ENCODE measurements at places on chromosomes 4 and X.

GRCh38 chr4:87677731-87678130 lies 27.7 kb downstream of the DMP1 start:
- no peak for DNase-seq

DNA sequence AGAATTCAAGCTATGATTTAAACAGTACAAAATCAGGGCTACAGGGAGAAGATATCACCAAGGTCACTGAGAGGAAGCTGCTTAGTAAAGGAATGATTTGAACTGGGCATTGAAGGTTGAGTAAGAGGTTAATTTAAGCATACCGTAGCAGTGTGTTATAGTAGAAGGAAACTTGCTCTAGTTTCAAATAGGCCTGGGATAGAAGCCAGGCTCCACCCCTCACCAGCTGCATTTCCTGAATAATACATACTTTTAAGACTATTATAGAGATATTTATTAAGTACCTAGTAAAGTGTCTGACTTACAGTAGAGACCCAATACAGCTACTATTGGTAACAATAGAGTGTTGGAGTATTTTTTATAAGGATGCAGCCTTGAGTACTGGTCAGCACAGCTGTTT lies 118.0 kb upstream of the GLRA2 start:
- DNase-seq: no peak

GRCh38 chrX:136759968-136760367 lies 20.8 kb downstream of the ARHGEF6 start:
- DNase-seq: no peak

DNA sequence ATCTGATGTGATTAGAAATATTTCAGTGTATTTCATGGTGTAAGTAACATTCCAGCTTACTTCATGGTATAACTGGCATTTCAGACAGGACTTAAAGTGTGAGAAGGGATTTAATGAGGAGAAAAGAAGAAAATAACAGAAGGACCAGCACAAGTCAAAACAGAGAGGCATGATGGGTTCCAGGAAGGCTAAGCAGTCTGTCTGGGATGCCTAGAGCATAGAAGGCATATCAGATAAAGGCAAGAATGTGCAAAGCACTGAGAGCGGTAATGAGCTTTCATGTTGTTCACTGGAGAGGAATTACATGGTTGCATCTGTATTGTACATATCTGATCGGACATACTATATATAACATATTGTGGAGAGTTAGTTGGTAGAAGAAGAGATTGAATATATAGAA lies 54.2 kb downstream of the GRID2 start:
- no peak for DNase-seq

GRCh38 chrX:73215246-73215645 lies 595 bp upstream of the NAP1L2 start:
- no peak for DNase-seq

DNA sequence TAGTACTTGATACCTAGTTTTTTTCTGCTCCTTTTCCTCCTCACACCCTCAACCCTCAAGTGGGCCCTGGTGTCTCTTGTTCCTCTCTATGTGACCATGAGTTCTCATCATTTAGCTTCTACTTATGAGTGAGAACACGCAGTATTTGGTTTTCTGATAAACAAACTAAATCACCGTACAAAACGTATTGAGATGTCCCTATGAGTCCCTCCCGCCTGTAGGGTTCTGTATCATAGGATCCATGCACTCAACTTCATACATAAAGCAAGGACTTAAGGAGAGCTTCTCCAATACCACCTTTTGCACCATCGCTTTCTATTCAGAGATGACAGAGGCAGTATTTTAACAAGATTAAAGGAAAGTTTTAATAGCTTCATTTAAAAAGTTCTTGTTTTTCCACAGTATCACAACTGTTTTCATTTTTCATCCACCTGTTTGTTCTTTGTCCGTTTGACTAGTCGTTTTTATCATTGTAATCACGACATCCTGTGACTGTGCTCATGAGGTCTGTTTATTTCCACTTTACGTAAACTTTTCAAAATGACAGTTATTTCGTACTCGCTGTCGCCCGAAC lies 457 bp upstream of the RAB9A start:
- no peak for DNase-seq

DNA sequence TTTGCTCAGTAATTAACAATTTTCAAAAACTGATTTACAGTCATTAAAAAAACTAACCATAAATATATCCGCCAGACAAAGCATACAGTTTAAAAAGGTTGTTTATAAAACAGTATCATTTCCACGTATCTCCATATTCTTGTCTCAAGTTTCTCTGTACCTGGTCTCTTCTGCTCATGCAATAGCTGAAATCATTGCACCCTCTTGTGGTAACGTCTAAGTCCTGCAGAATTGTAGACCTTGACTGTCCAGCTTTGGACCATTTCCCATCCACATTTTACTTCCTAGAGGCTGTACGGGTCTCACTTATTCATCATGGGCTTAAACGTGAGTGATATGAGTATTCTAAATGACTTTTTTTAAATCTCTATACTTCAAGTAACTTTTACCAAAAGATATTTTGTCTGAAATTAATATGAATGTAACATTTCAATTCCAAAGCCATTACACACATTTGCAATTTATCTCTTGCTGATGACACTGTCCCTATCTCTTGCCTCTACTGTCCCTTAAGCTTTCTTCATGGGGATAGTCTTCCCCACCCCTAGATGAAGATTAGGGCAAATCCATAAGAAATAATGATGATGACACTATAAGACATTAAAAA lies 118.5 kb downstream of the BTC start:
- no peak for DNase-seq

DNA sequence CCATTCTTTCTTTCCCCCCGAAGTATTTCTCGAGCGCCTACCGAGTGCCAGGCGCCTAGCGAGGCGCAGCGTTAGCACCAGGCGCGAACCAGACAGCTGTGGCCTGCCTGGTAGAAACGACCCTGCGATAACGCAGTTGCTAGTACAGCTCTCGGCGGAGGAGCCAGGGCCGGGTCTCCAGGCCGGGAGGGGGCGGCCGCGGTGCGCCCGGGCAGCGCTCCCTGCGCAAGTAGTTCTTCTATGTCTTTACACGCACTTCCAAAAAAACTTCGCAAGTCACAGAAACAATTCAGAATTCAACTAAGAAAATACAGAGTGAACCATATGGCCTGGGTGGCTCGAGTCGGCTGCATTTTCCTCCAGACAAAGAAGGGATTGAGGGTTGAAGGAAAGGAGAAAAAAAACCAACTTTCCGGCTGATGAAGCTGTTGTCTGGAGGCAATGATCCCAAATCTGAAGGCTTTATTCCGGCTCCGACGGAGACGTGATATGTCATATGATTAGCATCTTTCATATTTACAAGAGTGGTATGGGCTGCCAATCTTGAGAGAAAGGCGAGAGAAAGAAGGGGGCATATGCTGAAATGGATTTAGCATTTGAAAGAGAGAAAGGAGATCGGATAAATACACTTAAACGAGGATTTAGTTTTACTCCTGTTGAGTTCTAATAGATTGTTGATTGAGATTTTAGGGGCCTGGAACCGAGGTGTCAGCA lies 7.2 kb upstream of the NEUROG2 start:
- DNase-seq: peak; percentile 34

DNA sequence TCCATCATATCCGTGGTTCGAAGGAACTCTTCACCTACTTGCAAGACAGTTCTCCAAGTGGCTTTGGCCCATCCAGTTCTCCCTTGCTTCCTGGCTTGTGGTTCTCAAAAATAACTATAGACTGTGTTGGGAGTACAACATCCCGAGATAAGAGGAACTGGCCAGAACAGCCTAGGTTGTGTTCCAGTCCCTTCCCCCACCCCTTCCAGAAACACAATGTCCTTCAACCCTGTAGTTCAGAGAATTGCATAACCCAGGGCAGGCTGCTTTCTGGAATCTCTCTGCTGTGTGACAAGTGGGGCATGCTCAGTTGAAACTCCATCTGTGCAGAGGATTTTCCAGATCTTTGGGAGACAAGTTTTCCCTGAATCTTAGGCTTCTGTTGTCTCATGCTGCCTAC lies 206.5 kb downstream of the PCDH10 start:
- no peak for DNase-seq

DNA sequence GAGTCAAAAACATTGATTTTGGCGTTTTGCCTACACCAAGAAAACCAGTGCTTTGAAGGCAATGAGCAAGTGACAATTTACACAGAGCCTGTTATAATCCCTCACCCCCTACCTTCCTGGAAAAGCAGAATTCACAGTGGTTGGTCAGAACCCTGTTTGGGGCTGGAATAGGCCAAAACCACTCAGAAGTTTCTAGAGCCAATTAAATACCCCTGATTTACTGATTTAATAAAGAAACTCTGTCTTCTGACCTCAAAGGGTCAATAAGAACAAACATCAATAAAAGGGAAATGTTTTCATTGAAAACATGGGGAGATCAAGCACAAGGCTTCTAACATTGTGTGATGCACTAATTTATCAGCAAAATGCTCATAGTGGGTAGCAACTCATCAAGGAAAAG lies 116.3 kb downstream of the UNC5C start:
- no peak for DNase-seq

GRCh38 chr4:165410214-165410613 lies 31.4 kb downstream of the CPE start:
- no peak for DNase-seq

DNA sequence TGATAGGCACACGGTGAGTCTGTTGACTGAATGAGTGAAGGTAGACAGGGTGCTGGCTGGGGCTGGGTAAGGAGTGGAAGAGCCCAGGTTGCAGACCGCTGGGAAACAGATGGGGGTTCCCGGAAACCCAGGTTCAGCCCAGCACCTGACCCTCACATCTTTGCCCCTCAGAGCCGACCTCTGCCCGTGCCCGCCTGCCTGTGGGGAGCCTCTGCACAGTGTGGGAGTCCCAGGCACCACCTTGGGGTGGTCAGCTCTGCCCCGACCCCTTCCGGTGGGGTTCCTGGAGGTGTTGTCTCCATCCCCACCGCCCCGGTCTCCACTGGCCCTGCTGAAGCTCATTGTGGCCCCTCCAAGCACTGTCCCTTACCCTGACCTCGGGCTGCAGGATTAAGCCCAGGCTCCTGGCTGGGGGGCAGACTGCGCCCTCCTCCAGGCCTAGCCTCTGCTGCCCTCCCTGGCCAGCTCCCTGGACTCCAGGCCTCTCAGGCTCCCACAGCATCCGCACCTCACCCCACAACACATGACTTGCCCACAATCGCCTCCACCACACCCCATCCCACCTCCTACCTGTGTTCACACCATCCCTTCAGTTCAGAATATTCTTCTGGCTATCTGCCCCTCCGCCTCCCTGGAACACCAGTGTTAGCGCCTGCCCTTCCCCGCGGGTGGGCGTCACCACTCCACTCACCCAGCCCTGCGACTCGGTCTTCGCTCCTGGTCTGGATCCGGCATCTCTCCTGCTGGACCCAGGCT lies 21.4 kb downstream of the HMX1 start:
- DNase-seq: no peak

GRCh38 chr4:74578329-74578728 lies 133.4 kb downstream of the AREG start:
- no peak for DNase-seq

DNA sequence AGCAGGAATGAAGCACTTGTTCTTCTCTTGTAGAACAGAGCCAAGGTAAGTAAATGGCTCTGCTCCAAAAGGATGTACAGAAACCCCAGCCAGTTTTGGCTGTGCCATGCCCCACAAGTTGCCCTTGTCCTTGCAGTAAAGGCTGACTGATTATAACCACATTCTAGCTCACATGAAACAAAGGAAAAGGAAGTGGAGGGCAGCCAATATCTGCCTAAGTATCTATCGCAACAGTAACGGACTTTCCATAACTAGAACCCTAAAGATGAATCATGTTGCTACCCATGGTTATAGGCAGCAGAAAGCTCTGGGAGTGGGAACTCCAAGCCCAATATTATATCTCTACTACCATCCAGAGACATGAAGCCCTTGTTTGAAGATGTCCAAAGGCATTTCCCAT lies 95.7 kb downstream of the COMMD8 start:
- no peak for DNase-seq

DNA sequence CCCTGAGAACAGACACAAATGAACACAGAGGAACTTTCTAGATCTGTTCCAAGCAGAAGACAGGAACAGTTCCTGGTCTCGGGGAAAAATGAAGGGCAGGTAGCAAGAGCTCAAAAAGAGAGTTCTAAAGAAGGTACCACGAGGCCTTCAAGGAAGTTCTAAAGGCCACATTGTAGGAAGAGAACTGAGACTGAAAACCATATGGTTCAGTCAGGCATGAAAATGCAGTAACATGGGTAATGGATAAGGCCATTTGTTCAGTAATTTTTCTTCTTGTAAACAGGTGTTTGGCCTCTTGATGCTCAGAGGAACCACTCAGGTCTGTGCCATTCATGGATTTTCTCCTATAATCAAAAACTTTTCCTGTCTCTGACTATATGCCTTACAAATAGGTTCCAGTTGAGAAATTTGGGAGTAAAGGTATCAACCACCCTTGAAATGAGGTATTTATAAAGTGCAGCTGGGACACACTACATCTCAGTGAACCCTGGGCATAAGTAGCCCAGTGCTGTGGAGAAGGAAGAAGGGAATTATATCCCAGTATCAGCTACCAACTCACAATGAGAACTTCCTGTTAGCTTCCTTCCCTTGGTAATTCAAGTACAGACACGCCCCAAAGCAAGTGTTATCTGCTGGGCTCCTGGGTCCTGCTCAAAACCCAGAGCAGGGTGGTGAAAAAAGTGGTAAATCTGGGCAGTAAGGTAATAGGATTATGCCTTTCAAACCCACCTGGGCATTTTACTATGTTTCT lies 277.9 kb downstream of the KLHL13 start:
- no peak for DNase-seq

DNA sequence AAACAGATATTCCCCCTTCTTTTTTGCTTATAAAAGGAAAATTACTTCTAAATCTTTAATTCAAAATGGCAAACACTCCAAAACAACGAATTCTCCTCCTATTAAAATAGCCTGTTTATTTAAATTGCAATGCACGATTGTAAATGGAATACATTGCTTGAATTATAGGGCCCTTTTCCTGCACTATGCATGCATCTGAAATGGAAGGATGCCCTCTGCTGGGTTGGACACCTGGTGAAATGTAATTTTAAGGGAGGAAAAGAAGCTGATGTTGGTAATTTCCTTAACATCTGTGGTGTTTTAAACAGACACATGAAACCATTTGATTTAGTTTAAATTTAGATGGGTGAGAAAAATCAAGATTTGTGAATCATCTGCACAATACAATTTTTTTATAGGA lies 72.8 kb downstream of the GRXCR1 start:
- DNase-seq: no peak

GRCh38 chr4:54498661-54499111 lies 159.1 kb upstream of the KIT start:
- no peak for DNase-seq

GRCh38 chr4:151729731-151730559 lies 30.9 kb downstream of the GATB start:
- DNase-seq: no peak

GRCh38 chrX:137427426-137427778 lies 138.5 kb upstream of the ZIC3 start:
- no peak for DNase-seq

GRCh38 chr4:124685851-124686250 lies 26.7 kb downstream of the ANKRD50 start:
- DNase-seq: no peak

- DNase-seq: no peak
Observed at GRCh38 chr4:57059890-57060716, 50.1 kb downstream of the IGFBP7 start.

DNA sequence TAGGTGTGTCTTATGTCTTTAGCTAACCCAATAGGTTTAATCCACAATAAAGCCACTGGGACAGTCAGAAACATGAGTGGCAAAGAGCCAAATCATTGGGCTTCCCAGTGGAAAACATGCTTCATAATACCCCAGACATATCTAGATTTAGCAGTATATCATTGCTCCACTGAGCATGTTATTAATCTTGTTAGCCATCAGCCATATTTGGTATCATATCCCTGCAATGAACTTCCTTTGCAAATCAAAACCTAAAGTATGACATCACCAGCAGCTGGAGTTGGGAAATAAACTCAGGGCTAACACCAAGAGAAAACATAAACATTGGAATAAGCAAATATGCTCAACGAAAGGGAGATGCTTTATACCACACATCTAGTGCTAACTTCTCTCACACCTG lies 280.8 kb upstream of the NOCT start:
- DNase-seq: no peak

Measured in stimulated activated CD4-positive, alpha-beta T cell treated with anti-CD3 and anti-CD28 coated beads, Interleukin-4, amount 100 ng/mL, for 4 hours (primary cell).